ENCODE measurements at places on chromosomes 16 and 17.

GRCh38 chr17:68780596-68780995 lies 174.6 kb downstream of the ABCA8 start:
- DNase-seq, result no peak

DNA sequence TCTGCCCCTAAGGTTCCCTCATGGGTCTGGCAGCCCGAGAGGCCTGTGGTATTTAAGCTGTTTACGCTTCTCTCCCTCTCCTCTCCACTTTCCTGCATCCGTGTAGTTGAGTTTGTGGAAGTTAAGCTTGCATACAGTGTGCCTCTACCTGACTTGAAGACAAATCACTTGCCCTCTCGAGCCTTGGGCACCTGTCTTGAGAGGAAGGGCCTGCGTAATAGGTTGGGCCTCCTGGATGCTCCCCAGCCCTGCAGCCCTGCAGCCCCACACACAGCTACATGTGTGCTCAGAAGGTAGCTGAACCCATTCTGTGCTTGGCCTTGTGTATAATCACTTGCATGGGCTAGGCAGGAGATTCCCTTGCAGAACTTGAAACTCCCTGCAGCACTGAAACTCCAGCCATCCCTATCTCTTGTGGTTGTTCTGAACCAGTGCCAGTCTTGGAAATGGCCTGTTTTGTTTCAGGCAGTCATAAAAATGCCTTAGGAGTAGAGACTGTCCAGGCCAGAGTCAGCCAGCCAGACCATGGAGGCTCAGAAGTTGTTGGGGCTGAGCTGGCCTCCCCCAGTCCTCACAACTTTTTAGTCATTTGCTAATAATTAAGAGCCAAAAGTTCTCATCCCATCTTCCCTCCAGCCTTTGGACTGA lies 134.6 kb downstream of the CLEC16A start:
- no peak for DNase-seq

GRCh38 chr16:22888791-22889190 lies 74.8 kb downstream of the HS3ST2 start:
- no peak for DNase-seq

DNA sequence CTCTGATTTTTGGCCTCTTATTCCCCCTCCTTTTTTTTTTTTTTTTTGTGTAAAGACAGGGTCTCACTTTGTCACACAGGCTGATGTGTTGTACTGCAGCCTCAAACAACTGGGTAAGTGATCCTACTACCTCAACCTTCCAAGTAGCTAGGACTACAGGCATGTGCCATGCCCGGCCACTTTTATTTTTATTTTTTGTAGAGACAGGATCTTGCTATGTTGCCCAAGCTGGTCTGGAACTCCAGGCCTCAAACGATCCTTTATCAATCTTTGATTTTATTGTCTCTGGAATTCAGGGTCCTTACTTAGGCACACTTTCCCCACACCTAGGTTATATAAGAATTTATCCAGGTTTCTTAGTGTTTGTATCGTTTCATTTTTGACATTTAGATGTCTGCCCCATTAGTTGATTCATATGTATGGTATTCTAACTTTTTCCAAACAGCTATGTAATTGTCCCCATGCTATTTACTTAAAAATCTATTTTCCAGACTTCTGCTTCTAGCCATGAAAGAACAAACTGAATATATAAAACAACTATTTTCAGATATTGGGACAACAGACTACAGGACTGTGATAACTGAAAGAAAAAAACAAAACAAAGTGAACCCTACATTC lies 13.9 kb downstream of the CMC2 start:
- DNase-seq, result no peak

- no peak for DNase-seq
Observed at GRCh38 chr16:24998201-24998600, 17.0 kb downstream of the ARHGAP17 start.

DNA sequence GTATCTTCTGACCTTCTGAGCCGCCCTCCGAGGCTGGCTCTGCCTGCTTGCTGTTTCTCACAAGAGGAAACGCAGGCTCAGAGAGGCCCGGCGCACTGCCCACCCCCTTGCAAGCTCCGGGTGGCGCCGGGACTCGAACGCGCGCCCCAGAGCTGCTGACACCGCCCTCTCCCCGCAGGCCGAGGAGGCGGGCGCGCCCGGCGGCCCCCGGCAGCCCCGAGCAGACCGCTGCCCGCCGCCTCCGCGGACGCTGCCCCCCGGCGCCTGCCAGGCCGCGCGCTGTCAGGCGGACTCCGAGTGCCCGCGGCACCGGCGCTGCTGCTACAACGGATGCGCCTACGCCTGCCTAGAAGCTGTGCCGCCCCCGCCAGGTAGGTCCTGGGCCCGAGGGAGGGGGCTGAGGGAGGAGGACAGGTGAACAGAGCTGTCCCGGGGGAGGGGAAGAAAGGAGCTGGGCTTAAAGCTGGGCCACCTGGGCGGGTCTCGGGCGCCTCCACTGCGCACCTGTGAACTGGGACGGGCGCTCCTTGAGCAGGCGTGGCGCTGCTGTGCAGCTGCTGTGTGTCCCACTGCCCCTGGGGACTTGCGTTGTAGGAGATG lies 18.2 kb downstream of the WFDC1 start:
- peak; percentile 88 for DNase-seq

Data from NCI-H69 (cell line).